ENCODE measurements at places on chromosomes 3 and 15.

DNA sequence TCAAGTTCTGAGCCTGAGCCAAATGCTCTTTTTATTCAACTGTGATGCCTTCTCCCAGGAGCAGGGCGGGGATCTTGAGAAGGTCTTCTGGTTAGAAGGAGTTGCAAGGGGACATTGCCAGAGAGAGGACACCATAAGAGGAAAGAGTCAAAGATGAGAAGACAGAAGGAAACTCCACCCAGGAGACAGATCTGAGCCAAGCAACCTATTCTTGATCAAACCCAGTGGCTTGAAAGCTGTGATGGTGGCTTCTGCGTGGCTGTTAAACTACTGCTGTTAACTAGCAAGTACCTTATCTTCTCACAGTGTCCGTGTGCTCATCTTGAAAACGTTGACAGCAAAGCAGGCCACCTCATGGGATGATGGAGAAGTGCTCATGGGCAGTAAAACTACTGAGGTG lies 19.8 kb upstream of the AGBL1 start:
- DNase-seq = no peak

DNA sequence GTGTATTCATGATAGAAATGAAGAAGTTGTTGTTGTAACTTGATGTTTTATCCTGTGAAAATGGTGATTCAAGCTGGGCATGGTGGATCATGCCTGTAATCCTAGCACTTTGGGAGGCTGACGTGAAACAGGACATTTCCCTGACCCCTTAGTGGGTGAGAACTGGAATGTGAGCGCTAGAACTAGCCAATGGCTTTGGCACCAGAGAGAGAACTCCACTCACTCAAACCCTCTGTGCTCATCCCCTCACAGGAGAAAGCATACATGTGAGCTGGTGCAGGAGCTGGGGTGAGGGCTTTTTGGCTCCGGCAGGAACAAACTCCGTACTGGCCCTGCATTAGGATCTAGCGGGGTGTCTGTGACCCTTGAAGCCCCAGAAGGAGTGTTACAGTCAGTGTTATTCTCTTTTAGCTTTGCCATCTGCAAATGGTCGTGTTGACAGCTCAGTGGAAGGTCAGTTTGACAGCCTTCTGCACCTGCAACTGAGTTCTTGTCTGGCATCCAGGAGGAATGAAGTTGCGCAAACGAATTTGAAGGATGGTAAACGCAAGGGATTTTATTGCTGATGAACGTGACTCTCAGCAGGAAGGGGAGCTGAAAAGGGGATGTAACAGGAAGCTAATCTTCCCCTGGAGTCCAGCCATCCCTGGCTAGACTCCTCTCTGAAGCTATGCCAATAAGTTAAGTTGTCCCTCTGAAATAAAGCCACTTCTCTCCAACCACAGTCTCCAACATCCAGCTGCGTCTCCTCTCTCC lies 1016.6 kb upstream of the CADM2 start:
- no peak for DNase-seq

- DNase-seq = no peak
Observed at GRCh38 chr3:148042663-148043445, 633.7 kb downstream of the ZIC1 start.

GRCh38 chr15:35437157-35437556 lies 108.8 kb downstream of the DPH6 start:
- DNase-seq = no peak

- DNase-seq = no peak
Observed at GRCh38 chr15:67735896-67736295, 89.4 kb upstream of the SKOR1 start.

- DNase-seq = no peak
Observed at GRCh38 chr3:60578936-60579335, 672.3 kb downstream of the FHIT start.

- no peak for DNase-seq
Observed at GRCh38 chr3:38689774-38690173, 40.3 kb upstream of the SCN5A start.

- DNase-seq = peak; percentile 62
Observed at GRCh38 chr15:94230883-94231722, at the start of gene MCTP2. Gene MCTP2, plus strand, starts transcription at chr15:94231561. Its CDS starts 66,705 bp downstream, at chr15:94298266.

- peak; percentile 41 for DNase-seq
Observed at GRCh38 chr3:77370413-77370812, 330.5 kb downstream of the ROBO2 start.

DNA sequence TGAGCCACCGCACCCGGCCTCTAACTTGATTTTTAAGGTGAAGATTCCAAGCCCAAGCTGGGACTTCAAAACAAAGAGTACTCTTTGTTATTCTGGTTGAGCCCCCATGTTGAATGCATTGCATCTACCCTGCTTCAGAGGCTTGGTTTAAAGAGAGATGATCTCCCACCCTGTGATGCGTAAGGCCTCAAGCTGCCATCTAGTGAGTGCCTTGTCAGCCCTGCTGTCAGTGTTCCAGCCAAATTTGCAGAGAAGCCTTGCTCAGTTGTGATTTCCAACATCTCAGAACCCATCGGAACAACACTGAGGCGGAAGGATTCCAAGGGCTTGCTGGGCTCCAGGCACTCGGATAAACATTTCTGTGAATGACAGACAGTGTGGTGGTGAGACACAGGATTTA lies 210.7 kb upstream of the RGMA start:
- no peak for DNase-seq

DNA sequence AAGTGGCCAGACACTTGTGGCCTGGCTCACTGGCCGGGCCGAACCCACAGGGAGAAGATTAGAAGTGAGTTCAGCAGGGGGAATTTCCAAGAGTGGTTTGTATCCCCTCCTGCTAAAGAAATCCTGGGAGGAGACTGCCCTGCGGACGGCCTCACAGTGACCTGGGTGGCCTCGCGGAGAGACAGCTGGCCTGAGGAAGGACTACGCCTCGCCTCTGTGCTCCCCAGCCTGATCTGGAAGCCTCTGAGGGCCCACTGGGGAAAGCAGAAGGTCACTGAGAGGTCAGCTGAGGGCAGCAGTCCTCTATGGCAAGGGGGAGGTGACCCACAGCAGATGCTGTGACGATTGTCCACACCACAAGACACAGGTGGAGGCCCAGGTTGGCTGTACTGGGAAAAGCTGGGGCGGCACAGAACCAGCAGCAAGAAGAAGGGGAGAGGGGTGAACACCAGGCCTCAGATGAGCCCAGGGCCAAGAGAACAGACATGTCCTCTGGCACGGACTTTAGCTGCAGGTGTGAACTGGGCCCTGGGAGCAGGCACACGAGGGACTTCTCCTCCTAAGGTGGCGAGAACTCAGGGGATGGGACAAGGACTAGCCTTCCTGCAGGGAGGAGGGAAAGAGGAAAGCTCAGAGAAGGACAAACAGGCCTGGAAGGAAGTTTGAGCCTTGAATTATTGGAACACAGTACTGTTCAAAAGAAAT lies 37.2 kb upstream of the DLG1 start:
- DNase-seq = no peak

DNA sequence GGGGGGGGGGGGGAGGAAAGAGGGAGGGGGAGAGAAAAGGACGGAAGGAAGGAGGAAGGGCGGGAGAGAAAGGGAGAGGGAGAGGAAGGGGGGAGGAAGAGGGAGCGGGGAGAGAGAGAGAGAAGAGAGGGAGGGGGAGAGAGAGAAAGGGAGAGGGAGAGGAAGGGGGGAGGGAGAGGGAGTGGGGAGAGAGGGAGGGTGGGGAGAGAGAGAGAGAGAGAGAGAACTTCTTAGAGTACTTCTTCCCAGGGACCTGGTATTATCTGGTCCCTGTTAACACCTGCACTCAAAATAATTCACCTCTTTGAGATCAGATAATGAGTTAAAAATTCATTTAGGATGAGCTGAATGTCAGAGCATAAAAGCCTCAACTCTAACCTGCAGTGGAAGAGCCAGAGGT lies 1.1 kb downstream of the SEC13 start:
- no peak for DNase-seq

DNA sequence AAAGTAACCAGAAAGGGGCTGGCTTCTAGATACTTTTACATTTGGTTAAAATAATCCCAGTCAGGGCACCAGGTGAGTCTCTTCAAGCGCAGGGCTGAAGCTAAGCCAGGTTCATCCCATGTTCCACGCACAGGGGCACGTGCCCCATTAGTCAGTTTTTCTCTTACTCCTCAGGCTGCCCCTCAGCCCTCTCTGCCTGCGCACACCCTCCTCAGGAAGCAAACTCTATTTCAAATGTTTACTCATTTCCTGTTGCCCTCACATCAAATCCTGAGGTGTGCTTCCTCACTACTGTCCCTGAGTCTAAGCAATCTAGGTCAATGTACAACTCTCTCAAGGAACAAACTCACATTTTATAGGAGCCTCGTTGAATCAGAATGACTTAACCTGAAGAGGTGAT lies 48.5 kb downstream of the THBS1 start:
- no peak for DNase-seq

DNA sequence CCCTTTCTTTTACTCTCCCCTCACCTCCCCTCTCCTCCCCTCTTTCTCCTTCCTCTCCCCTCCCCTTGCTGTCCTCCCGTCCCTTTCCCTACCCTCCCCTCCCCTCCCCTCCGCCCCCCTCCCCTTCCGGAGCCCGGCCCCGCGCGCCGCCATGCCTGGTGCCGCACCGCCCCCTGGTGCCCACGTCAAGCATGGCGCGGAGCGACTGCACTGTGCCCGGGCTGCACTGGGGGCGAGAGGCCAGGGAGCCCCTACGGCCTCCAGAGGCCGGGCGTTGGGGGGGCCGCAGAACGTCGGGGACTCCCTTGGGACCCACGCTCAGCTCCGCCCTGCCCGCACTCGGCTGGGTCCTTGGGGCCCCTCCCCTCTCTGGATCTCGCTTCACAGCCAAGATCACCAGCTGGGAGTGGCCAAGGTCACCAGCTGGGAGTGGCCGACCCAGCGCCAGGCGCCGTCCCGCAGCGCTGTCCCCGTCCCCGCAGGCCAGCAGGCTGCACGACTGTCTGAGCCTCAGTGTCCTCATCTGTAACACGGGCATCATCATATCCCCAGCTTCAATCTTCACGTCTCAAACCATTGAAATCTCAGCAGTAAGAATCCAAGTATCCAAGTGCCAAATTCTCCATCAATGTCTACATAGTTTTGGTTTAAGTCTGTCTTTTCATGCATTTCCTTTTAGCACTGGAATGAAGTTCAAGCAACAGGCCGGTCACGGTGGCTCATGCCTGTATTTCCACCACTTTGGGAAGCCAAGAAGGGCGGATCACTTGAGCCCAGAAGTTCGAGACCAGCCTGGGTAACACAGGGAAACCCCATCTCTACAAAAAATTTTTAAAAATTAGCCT lies 42.5 kb downstream of the TPRA1 start:
- DNase-seq = peak; percentile 3

- no peak for DNase-seq
Observed at GRCh38 chr15:79178594-79178993, 88.0 kb upstream of the RASGRF1 start.

DNA sequence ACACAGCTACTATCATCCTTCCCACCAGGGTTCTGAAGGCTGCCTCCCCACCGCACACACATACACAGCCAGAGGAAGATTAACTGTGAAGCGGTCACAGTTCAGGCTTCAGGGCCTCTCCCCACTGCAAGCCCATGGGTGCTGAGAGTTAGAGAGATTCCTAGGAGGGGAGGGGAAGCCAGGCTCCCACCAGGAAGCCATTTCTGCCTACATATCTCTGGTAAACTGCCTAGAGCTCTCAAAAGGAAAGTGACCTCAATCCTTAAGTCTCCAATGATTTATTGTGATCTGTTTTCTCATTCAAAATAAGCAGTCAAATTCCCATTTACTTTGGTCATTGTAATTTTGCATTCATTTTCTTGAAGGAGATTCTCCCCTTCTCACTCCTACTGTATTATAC lies 141.0 kb upstream of the BNIP2 start:
- DNase-seq = no peak

DNA sequence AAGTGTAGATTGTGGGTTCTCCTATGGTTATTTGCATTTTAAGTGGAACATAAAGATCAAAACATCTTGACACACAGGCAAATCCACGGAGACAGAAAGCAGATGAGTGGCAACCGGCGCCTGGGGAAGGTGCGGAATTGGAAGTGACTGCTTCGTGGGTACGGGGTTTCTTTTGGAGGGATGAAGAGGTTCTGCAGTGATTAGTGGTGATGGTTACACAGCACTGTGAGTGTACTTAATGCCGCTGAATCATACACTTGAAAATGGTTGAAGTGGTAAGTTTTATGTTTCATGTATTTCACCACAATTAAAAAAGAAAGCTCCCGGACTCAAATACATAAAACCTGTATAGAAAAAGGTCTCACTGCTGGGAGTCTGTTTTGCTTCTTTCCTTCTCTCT lies 18.5 kb upstream of the VPS33B start:
- no peak for DNase-seq

DNA sequence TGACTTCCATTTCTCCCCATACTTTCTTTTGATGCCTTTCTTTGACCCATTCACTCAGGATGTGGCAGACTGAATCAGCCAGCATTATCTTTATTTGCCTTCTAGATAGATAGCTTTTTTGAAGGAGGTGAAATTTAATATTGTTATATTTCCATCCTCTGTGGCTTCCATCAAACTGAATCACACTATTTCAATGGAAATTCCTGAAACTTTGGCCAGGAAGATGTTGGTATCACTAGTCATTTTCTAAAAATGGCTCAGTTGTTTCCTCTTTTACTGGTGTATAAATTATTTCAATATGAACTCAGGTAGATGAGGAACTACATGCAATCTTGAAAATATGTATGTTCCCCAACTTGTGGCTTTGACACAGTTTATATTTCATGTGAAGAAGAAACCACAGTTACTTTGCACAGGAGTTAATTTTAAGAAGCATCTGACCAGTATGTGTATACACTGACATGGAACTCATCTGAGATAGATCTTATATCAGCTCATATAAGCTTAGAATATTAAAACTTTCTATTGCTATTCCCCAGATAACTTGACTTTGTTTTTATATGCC lies 248.3 kb downstream of the CGGBP1 start:
- no peak for DNase-seq

- DNase-seq = no peak
Observed at GRCh38 chr3:9109568-9109914, 139.9 kb downstream of the SRGAP3 start.

DNA sequence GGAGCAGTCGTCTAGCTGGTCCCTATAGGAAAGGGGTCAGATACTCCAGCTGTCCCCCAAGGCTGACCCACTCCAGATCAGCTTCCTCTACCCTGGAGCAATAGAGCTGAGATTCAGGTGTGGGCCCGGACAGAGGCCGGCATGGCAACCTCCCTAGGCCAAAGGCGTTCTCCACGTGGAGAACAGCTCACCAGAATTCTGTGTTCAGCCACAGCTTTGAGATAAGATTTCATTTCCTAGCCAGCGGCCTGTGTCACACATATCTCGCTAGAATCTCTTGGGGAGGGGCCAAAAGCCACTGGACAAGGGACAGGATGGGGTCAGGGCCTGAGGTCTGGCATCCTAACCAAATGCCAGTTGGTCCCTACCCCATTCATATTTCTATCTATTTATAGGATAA lies 20.1 kb downstream of the SRGAP3 start:
- no peak for DNase-seq

GRCh38 chr15:85973584-85974347 lies 105.9 kb upstream of the AGBL1 start:
- DNase-seq = no peak

- no peak for DNase-seq
Observed at GRCh38 chr15:82186719-82187406, 75.7 kb downstream of the EFL1 start.

GRCh38 chr3:179192542-179192941 lies 44.4 kb downstream of the PIK3CA start:
- DNase-seq = no peak

All from AG09309 (cell line).